ENCODE measurements at places on chromosomes 12 and 14.
A peak's percentile ranks its signal among the peaks of the same experiment; 100 is the strongest.

DNA sequence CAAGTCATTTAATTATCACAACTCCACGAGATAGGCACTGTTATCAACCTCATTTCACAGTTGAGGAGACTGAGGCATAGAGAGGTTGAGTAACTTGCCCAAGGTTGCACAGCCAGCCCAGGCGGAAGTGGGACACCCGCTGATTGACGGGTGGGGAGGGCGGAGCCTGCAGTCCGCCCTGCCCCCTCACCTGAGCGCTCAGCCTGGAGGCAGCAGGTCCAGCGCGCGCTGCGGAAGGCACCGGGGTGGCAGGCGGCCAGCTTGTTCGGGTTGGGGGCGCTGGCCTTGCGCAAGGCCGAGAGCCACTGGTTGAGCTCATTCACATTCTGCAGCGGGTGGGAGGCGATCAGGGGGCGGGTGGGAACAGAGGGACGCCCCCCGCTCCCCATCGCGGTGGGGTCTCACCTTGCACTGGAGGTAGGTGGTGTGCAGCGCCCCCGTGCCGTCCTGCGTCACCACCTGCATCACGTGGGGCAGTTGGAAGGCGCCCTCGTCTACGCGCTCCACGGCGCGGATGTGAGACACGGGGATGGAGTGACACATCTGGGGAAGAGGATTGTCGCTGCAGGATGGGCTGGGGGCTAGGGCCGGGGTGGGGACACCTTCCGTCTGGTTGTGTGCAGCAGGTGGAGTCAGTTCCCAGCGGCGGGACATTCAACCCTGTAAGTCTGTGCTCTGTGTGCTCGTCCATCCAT is 31.7 kb downstream of the RASAL1 start:
- peak; percentile 57 for DNase-seq

DNA sequence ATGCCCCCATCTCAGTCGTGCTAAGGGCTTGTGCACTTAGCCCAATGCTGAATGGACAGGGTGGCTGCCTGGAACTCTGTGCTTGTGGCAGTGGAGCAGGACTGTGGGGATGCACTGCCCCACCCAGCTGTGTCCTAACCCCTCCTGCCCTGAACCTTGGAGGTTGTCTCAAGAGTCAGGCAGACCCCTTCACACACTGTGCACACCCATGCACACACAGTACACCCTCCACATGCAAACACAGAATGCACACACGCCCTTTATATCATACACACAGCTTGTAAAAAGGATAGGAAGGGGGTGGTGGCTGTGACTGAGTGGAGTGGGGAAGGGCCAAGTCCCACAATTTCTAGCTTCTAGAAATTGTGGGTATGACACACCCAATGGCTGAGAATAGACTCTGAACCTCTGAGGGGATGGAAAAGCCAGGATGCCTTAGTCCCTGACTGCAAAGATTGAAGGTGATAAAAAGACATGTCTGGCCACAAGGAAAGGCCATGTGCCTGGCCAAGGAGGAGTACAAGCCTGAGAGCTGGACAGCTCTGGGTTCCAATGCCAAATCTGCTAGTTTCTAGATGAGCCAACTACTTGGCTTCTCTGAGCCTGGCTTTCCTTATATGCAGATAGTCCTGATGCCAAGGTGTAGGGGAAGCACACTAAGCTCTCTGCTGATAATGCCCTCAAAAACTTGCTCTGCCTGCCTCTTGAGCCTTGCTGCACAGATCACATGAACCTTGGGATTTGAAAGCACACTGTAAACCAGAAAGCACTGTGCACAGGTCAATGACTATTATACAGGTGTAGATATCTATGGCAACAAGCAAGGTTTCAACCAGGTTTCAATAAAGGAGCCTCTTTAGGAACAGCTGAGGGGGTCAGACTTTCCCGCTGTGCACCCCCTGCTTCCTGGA is 8.4 kb downstream of the KRT8 start:
- no peak for DNase-seq

DNA sequence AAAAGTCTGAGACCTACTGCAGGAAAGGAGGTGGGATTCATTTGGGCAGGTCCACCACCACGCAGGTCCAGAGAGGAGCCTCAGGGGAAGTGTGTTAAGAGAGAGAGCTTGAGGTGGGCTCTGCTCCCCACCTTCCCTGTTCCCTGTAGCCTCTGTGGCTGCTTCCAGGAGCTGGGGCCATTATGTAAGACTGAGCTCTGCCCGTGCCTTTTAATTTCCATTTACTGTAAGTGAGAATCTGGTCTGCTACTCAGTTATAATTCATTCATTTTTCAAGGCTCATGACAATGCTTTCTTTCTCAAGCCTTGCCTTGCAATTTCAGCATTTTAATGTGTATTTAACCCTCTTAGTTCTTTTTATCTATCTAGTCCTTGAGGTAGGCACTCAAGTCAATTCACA is 8.3 kb downstream of the SLC4A8 start:
- no peak for DNase-seq

DNA sequence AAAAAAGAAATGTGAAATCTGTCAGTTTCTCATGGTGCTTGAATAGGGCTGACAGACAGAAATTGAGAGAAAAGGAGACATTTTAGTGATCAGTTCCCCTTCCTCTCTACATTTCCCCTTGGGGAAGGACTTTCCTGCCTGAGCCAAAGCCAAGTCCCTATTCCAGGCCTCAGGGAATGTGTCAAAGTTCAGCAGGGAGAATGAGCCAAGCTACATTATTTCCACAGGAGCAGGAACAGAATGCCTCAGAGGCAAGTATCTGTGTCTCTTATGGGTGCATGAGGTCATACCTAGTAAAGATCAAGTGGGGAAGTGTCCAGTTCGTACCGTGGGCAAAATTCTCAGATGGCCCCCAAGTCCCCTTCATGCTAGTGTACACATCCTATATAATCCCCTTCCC is 68.6 kb downstream of the IQSEC3 start:
- DNase-seq: no peak

DNA sequence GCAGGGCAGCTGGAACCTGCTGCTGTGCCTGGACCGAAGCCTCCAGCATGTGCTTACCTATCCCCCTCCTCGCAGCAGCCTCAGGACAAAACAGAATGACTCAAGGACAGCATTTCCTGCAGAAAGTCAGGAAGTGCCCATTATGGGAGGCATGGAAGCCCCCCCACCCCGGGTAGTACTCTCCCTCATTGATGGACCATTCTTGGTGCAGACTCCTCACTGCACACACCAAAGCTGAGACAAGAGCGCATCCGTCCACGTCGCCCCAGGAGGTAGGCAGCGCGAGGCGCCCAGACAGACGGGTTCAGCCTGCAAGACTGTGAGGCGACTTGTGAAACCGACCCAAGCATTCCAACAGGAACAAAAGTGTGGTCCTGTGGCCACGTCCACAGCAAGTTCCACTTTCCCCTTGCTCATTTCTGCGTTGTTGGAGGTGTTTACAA is 243.9 kb upstream of the ATXN7L3B start:
- no peak for DNase-seq

GRCh38 chr12:110310763-110311162 is 29.7 kb downstream of the ATP2A2 start:
- no peak for DNase-seq

DNA sequence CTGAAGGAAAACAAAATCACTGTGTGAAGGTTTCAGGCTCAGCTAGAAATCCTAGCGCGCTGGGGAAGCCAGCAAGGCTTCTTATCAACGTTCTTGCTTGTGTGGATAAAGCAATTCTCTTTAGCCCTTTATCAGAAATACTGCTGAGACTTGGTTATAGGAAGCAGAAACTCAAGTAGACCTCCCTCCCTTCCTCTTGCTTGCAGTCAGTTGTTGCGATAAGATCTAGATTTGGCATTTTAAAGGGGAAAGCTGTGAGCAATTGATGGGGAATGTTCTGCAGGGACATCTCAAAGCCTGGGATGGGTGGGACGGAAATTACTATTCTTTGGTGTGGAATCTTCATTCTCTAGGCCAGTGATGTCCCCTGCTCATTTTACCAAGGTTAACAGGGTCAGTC is 76.4 kb upstream of the ANO4 start:
- no peak for DNase-seq

GRCh38 chr12:31008961-31009840 is 64.5 kb upstream of the DDX11 start:
- no peak for DNase-seq

- no peak for DNase-seq
Measured at GRCh38 chr12:122012184-122012583, 9.5 kb upstream of the BCL7A start.

DNA sequence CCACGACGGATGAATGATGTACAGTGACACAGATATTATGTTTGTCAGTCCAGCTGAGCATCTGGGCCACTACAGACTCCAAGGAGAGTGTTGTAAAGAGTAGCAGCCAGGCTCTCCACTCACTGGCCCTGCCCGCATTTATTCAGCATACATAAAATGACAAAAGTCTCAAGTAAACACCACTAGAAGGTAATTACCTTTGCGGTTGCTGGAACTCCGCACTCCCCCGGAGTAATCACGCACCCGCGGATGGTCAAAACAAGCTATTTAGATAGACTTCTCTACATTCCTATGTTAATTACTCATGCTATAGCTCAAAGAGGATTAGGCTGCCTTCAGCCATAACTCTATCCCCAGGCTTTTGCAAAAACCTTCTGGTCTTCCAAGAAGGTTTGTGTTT is 18.8 kb upstream of the STRAP start:
- DNase-seq: no peak

GRCh38 chr12:2328661-2329060 is 275.9 kb downstream of the CACNA1C start:
- DNase-seq: no peak

- DNase-seq: peak; percentile 62
Measured at GRCh38 chr14:90381999-90382451, 14.8 kb upstream of the CALM1 start.

DNA sequence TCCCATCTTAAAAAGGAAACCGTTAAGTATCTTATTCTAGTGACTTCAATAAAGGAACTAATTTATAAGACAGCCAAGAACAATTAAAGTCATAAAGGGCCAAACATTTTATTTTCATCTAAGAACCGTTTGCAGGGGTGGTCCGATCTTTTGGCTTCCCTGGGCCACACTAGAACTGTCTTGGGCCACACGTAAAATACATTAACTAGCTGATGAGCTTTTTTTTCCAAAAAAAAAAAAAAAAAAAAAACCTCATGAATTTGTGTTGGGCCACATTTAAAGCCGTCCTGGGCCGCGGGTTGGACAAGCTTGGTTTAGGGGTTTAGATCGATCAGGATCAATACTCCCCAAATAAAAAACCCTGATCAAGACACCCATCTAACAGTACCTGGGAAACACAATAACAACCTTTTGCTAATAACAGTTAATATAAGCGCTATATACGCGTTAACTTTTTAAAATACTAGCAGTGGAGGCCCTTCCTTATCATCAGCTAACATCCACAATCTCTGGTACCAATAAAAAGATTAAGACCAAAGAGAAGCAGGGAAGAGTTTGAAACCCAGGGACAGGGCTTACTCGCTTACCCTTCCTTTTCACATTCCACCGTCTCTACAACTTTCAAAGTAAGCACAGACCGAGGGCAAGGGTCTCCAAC is 1.1 kb downstream of the NAP1L1 start:
- no peak for DNase-seq

DNA sequence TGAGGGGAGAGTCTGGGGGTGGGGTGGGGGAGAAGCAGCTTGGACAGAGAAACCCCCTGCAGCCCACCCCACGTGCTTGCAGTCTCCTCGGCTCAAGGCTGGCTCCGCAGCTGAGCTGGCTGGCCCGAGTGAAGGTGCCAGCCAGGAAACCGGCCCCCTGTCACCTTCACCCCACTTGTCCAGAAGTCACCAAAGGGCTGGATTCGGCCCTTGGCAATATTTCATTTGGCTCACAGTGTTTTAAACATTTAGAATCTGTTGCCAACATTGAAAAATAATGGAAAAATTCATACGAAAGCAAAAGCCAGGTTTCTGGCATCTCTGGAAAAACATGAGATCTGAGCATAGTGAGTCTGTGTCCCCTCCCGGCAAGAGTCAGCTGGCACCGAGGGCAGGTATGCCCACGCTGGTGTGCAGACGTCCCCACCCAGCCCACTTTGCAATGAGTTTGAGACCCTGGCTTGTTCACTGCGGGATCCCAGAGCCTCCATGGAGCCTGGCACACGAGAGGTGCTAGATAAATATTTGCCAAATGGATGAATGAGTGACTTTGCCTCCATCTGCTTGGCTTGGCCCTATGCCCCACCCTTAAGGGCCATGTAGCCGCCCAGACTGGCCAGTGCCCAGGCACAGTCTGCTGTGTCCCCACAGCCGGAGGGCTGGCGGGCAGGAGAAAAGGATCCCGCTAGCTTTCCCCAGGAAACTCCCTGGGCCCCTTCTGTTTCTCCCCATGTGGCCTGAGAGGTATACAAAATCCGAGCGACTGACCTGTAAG is 18.2 kb downstream of the MSI1 start:
- no peak for DNase-seq

- no peak for DNase-seq
Measured at GRCh38 chr14:72387726-72388125, 455.5 kb downstream of the RGS6 start.

All from CD8-positive, alpha-beta T cell (primary cell).